ENCODE measurements at places on chromosomes 5 and 9.

DNA sequence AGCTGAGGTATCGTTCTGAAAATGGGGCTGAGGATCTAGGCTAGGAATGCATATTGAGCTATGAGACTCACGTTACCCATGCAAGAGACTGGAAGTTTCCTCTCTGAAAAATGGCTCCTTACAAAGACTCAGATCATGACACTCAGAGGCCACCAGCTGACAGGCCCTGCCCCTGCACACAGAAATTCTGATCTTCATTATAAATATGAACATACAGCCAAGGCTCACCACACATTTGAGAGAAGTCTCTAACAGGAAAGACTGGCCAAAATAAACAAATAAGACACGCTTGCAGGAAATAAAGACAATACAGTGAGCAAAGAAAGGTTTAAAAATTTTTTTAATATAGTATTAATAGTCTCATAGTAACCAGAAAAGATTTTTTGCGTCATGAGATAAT, 365.9 kb downstream of the NFIB start:
- no peak for DNase-seq

DNA sequence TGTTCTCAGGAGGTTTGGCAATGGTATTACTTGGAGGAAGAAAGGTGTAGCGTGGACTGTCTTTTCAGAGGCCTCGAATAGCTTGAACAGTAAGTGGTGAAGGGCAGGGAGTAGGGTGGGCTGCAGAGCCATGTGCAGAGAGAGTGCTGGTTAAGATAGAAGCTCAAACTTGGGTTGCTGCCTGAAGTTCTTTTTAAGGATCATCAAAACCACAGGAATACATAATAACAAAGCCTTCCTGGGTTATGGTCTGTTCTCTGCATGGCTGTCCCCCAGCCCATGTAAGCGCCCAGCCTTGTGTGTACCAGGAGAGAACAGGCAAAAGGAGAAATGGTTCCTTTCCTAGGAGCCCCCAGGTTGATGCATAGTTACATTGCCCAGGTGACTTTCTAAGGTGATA, 43.9 kb downstream of the RCL1 start:
- DNase-seq, result no peak

DNA sequence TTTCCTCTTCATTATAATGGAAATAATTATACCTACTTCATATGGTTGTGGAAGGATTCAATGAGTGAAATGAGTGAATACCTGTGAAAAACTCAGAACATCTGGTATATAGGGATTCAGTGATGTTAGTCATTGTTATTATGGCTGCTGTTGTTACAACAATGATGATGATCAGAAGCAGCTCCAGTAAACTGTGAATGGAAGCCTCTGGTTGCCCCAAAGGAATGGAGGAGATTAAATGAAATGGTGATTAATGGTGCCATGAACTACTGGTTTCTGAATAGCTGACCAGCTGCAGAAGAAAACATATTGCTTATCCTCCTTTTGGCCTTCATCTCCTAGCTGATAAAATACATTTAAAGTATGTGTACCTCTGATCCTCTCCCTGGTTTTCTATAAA, 372.0 kb downstream of the ARHGEF28 start:
- no peak for DNase-seq

GRCh38 chr5:94057655-94058054, 316.3 kb upstream of the POU5F2 start:
- no peak for DNase-seq

DNA sequence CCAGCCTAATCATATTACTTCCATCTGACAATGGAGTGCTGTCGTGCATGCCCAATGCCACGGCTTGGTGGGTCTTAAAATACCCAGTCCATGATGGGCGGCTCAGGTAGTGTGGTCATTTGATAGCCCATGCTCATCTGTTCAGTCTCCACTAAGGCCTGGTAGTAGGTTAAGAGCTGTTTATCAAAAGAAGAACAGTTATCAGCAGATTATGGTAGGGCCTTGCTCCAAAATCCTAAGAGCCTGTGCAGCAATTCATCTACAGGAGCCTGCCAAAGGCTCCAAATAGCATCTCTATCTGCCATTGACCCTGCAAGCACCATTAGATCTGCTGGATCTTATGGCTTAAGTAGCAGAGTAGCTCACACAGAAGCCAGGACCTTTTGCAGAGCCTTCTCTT, 21.8 kb upstream of the NTRK2 start:
- DNase-seq, result no peak

GRCh38 chr5:141940695-141941271, 17.1 kb downstream of the DELE1 start:
- no peak for DNase-seq

DNA sequence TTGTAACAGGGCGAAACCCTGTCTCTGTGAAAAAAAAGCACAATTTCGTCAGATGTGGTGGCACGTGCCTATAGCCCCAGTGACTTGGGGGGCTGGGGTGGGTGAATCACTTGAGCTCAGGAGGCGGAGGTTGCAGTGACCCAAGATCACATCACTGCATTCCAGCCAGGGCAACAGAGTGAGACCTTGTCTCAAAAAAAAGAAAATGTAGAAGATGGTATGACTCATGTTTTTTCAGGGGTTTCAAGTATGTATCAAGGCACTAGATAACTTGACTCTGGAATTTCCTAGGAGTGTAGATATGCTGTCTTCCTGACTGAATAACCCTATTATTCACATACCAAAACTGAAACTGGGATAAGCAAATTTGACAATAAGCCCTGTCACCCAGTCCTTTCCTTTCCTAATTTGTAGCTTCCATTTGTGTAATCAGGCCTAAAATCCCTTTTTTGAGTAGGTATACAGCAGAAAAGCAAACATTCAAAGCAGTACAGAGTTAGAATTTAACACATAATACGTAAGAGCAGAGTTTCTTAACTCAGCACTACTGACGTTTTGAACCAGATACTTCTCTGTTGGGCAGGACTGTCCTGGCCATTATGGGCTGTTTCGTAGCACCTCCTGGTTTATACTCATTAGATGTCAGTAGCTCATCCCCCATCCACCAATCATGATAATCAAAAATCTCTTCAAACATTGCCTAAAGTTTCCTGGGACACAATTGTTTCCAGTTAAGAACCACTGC, 17.3 kb upstream of the ANKRD18B start:
- no peak for DNase-seq

GRCh38 chr9:19101203-19101602, 1.5 kb downstream of the HAUS6 start:
- no peak for DNase-seq

- no peak for DNase-seq
These were observed 71.0 kb upstream of the IL7R start for GRCh38 chr5:35785601-35786085.

DNA sequence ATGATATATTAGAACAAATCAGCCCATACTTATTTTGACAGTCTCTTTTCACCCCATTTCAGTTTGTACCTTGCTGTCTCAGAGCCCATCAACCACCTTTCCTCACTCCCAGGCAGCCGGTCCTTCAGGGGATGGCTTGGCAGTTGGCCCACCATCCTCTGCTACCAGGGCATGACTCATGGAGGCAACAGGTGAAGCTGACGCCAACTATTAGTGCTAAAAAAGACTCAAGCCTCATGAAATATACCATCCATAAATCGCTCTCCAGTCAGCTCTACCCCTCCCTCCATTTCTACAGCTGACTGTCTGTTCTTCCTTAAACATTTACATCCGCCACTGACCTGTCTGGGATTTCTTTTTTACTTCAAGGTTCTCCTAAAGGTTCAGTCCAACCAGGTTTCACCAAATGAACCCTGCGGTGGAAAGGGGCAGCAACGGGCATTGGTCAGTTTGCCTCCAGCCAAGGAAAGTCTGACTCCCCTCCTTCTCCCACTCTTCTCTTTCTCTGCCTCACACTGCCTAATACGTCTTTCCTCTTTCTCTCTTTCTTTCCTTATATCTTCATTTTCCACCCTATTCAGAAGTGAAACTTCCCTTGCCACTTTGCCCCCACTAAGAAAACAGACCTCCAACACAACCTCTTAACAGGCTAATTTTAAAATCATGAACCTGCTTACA, 439.1 kb downstream of the RAB3C start:
- DNase-seq, result no peak

- no peak for DNase-seq
These were observed 1.6 kb upstream of the UBAC1 start for GRCh38 chr9:135962696-135963307.

GRCh38 chr9:28916348-28916747, 1343.1 kb upstream of the C9orf72 start:
- no peak for DNase-seq

- no peak for DNase-seq
These were observed 14.2 kb downstream of the CCDC180 start for GRCh38 chr9:97321691-97322090.

DNA sequence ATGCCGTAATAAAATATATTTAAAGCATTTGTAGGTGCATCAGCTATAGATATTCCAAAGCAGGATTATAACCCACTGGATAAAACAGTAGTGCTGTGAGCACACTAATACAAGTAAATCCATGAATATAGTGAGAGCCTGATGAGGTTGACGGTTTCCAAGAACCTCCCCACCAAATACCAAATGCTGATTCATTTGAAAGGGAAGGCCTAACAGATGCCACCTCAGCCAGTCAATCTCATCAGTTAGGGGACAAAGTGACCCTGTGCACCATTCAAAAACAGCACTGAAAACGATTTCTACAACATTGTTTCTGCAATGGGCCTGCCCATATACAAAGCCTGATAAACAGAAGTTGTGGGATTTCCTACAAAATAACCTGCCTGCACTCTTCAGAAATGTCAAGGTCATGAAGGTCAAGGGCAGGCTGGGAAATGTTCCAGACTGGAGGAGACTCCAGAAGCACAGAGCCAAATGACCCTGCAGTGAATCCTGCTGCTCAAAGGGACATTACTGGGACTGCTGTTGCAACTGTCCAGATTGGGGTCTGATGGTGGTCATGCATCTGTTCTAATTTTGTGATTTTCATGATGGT, 69.6 kb downstream of the ROR2 start:
- DNase-seq, result no peak

GRCh38 chr9:117958726-117959125, 254.5 kb downstream of the TLR4 start:
- no peak for DNase-seq

DNA sequence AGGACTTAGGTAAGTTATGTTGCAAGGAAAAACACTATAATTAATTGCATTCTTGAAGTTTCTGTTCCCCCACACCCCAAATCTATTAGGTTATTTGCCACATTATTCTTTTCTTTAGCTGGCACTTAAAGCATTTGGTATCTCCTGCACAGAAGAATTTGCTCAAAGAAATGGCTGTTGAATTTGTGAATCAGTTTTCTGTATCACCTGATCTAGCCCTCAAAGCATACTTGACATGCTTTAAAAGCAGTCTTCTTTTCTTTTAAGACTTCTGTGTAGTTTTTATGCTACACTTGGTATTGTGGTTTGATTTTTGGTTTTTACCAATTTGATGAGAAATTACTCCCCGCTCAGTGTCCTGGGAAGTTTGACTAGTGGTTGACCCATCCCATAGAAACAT, 69.1 kb downstream of the RIC1 start:
- DNase-seq, result no peak
